IMR-90 (cell line): ENCODE measurements at places on chromosomes 7 and 10. TPM values are rescaled to one million over a fixed set of nuclear protein-coding genes. Genes with fewer than 3 reads are reported as not detected.

The PHTF2 gene
- 65.5 and 69.9 TPM in 2 replicates for total RNA-seq

The CAV1 gene
- total RNA-seq, result 1,496 and 1,592 TPM in 2 replicates

The OR2A5 gene
- total RNA-seq, result not detected in 2 replicates

The UCN3 gene
- not detected in 2 replicates for total RNA-seq

The ANKRD30A gene
- not detected in 2 replicates for total RNA-seq

The FAM241B gene
- total RNA-seq, result 0.18 and 0.28 TPM in 2 replicates

The MOGAT3 gene
- total RNA-seq, result not detected in 2 replicates

The OR2A1 gene
- total RNA-seq, result not detected in 2 replicates

The KLF14 gene
- total RNA-seq, result not detected in 2 replicates

The LRRC4 gene
- total RNA-seq, result 0.54 and 0.56 TPM in 2 replicates

The ACTA2 gene
- 757 and 978 TPM in 2 replicates for total RNA-seq

The GALNT17 gene
- not detected in 2 replicates for total RNA-seq

The PLCE1 gene
- total RNA-seq, result 3.9 and 4.5 TPM in 2 replicates

The EBLN1 gene
- not detected in 2 replicates for total RNA-seq

GRCh38 chr10:27534161-27534700, 30.1 kb downstream of the RAB18 start:
- H3K27me3 ChIP-seq, result no peaks in the 10 kb centered on the region
- DNase-seq, result no peak
- no peak overlapping the region for H3K4me3 ChIP-seq
- H3K36me3 ChIP-seq, result peaks cover 24% of the 10 kb centered on the region
- no peaks in the 10 kb centered on the region for H3K4me1 ChIP-seq
- H3K27ac ChIP-seq, result no peak overlapping the region

GRCh38 chr10:28841625-28842024, 164.3 kb downstream of the BAMBI start:
- H3K27me3 ChIP-seq, result no peaks in the 10 kb centered on the region
- H3K4me1 ChIP-seq, result peaks cover 13% of the 10 kb centered on the region
- H3K4me3 ChIP-seq, result no peak overlapping the region
- DNase-seq, result peak; percentile 82

GRCh38 chr7:106965108-106965507, 79.4 kb upstream of the PRKAR2B start:
- no peaks in the 10 kb centered on the region for H3K36me3 ChIP-seq
- H3K27me3 ChIP-seq, result peaks cover 4% of the 10 kb centered on the region; the same call in 1 of the 2 replicates
- H3K4me3 ChIP-seq, result no peak overlapping the region
- DNase-seq, result no peak
- no peak overlapping the region for H3K27ac ChIP-seq
- H3K4me1 ChIP-seq, result peaks cover 5% of the 10 kb centered on the region; the same call in 1 of the 2 replicates

DNA sequence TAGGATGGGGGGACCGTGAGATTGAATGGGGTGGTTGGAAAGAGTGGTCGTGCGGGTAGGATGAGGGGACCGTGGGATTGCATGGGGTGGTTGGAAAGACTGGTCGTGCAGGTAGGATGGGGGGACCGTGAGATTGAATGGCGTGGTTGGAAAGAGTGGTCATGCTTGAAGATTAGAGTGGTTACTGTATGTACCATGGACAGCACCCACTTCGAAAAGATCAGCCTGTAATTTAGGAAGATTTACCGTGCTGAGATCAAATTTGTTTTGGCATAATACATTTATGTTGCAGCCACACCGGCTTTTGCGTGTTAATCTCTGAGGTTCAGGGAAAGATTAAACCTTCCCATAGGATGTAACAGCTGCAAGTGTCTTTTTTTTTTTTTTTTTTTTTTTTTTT, 495.2 kb upstream of the ADARB2 start:
- H3K27ac ChIP-seq, result no peak overlapping the region
- H3K27me3 ChIP-seq, result no peaks in the 10 kb centered on the region
- no peak overlapping the region for H3K4me3 ChIP-seq
- H3K4me1 ChIP-seq, result no peaks in the 10 kb centered on the region
- no peak for DNase-seq
- no peaks in the 10 kb centered on the region for H3K36me3 ChIP-seq

GRCh38 chr7:108055611-108056021, 52.7 kb upstream of the LAMB1 start:
- H3K27me3 ChIP-seq, result no peaks in the 10 kb centered on the region
- DNase-seq, result no peak
- H3K27ac ChIP-seq, result no peak overlapping the region
- 0 out of 2 replicates have a peak, but pooled peaks cover 2% of the 10 kb centered on the region for H3K4me1 ChIP-seq
- no peaks in the 10 kb centered on the region for H3K36me3 ChIP-seq

DNA sequence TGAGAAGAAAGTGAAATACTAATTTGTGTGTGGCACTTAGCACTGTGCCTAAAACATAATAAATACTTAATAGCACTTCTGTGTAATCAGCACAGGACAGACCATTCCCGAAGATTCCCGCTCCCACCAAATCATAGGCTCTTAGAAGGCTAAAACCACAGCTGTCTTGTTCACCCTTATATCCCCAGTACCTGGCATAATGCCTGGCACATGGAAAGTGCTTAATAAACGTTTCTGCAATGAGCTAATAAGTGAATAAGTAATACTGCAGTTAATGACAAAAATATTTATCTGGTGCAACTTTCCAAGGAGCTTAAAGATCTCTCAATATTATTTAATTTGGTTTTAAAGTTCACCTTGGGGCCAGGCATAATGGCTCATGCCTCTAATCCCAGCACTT, 43.2 kb downstream of the MTURN start:
- peaks cover 8% of the 10 kb centered on the region for H3K4me1 ChIP-seq
- no peaks in the 10 kb centered on the region for H3K27me3 ChIP-seq
- H3K27ac ChIP-seq, result no peak overlapping the region
- no peaks in the 10 kb centered on the region for H3K36me3 ChIP-seq

GRCh38 chr7:33107136-33108066, 1.8 kb downstream of the RP9 start:
- H3K4me1 ChIP-seq, result peaks cover 6% of the 10 kb centered on the region
- H3K36me3 ChIP-seq, result peaks cover 12% of the 10 kb centered on the region
- H3K27ac ChIP-seq, result no peak overlapping the region

- H3K4me1 ChIP-seq, result no peaks in the 10 kb centered on the region
- no peaks in the 10 kb centered on the region for H3K36me3 ChIP-seq
- H3K27me3 ChIP-seq, result no peaks in the 10 kb centered on the region
Measured at GRCh38 chr10:82462910-82463551, 588.0 kb downstream of the NRG3 start.

GRCh38 chr10:69965086-69965485, 87.6 kb upstream of the MACROH2A2 start:
- H3K27me3 ChIP-seq, result peaks cover 8% of the 10 kb centered on the region
- H3K4me1 ChIP-seq, result peaks cover 13% of the 10 kb centered on the region
- H3K36me3 ChIP-seq, result no peaks in the 10 kb centered on the region
- no peak overlapping the region for H3K4me3 ChIP-seq

- DNase-seq, result peak; percentile 81
- H3K4me3 ChIP-seq, result no peak overlapping the region
- no peaks in the 10 kb centered on the region for H3K36me3 ChIP-seq
- H3K27ac ChIP-seq, result no peak overlapping the region
- H3K4me1 ChIP-seq, result no peaks in the 10 kb centered on the region
- no peaks in the 10 kb centered on the region for H3K27me3 ChIP-seq
Measured at GRCh38 chr7:81469869-81470723, 299.8 kb downstream of the HGF start.

- H3K36me3 ChIP-seq, result no peaks in the 10 kb centered on the region
- no peak overlapping the region for H3K4me3 ChIP-seq
- DNase-seq, result no peak
- H3K27me3 ChIP-seq, result no peaks in the 10 kb centered on the region
Measured at GRCh38 chr10:21479570-21480315, 45.7 kb downstream of the SKIDA1 start.

DNA sequence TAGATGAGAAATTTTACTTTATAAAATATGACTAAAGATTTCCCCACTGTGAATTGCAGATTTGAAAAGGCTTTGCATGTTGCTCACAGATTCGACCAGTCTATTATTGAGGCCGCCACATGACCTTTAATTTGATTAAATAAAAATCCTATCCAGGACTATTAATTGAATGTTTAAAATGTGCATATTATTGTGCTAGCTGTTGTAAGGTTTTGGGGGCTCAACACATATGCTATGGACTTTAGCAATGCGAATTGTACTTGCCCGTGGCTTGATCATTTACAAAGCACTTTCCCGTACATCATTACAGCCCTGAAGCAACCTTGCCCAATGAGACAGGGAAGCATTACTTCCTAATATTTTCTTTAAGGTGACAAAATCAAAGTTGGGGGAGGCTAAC, 243.0 kb downstream of the ACTR3B start:
- no peak overlapping the region for H3K27ac ChIP-seq
- H3K36me3 ChIP-seq, result no peaks in the 10 kb centered on the region
- no peak overlapping the region for H3K4me3 ChIP-seq
- no peaks in the 10 kb centered on the region for H3K27me3 ChIP-seq
- H3K4me1 ChIP-seq, result no peaks in the 10 kb centered on the region
- DNase-seq, result no peak

GRCh38 chr7:155907450-155908200, 95.4 kb upstream of the SHH start:
- no peak overlapping the region for H3K27ac ChIP-seq
- no peaks in the 10 kb centered on the region for H3K4me1 ChIP-seq
- no peaks in the 10 kb centered on the region for H3K36me3 ChIP-seq
- no peak overlapping the region for H3K4me3 ChIP-seq

GRCh38 chr7:80644054-80644453, 5.6 kb downstream of the CD36 start:
- no peak overlapping the region for H3K4me3 ChIP-seq
- H3K27ac ChIP-seq, result no peak overlapping the region
- DNase-seq, result no peak
- H3K4me1 ChIP-seq, result no peaks in the 10 kb centered on the region
- H3K36me3 ChIP-seq, result no peaks in the 10 kb centered on the region

- H3K36me3 ChIP-seq, result no peaks in the 10 kb centered on the region
- H3K27me3 ChIP-seq, result no peaks in the 10 kb centered on the region
- no peaks in the 10 kb centered on the region for H3K4me1 ChIP-seq
- no peak overlapping the region for H3K4me3 ChIP-seq
- no peak overlapping the region for H3K27ac ChIP-seq
- DNase-seq, result no peak
Measured at GRCh38 chr7:79301419-79301818, 152.0 kb downstream of the MAGI2 start.

- peaks cover 11% of the 10 kb centered on the region for H3K4me1 ChIP-seq
- H3K27ac ChIP-seq, result peak overlapping the region; percentile 28; the same call in 1 of the 2 replicates
- no peaks in the 10 kb centered on the region for H3K36me3 ChIP-seq
- H3K27me3 ChIP-seq, result no peaks in the 10 kb centered on the region
- no peak overlapping the region for H3K4me3 ChIP-seq
Measured at GRCh38 chr7:112144284-112145059, 61.7 kb downstream of the DOCK4 start.

DNA sequence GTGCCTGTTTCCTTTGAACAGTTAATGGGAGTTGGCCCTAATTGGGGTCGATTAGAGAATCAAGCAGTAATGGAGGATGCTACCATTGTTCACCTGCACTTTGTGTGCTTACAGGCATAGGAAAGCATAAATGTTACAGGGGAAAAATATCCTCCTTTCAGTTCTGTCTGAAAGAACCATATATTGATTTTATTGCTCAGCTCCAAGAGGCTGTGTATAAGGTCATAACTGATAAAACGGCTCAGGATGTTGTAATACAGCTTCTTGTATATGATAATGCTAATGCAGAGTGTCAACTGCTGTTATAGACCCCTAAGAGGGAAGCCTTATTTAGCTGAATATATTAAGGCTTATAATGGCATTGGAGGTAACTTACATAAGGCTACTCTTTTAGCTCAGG, 32.9 kb upstream of the AKR1C2 start:
- H3K27ac ChIP-seq, result no peak overlapping the region
- peaks cover 4% of the 10 kb centered on the region; the same call in 1 of the 2 replicates for H3K4me1 ChIP-seq
- H3K36me3 ChIP-seq, result no peaks in the 10 kb centered on the region
- no peaks in the 10 kb centered on the region for H3K27me3 ChIP-seq
- no peak for DNase-seq
- no peak overlapping the region for H3K4me3 ChIP-seq
